ENCODE measurements at places on chromosomes 7 and 10. TPM values are rescaled to one million over a fixed set of nuclear protein-coding genes. Genes with fewer than 3 reads are reported as not detected.

Gene DYNC1I1
- total RNA-seq: 9.4 TPM

Gene VWC2
- under 0.01 TPM for total RNA-seq

Gene TYSND1
- 15.3 TPM for total RNA-seq

Gene LIPM
- total RNA-seq: not detected

Gene FANK1
- 0.59 TPM for total RNA-seq

GRCh38 chr10:130847170-130847569 is 464.4 kb downstream of the TCERG1L start:
- no peak for DNase-seq

DNA sequence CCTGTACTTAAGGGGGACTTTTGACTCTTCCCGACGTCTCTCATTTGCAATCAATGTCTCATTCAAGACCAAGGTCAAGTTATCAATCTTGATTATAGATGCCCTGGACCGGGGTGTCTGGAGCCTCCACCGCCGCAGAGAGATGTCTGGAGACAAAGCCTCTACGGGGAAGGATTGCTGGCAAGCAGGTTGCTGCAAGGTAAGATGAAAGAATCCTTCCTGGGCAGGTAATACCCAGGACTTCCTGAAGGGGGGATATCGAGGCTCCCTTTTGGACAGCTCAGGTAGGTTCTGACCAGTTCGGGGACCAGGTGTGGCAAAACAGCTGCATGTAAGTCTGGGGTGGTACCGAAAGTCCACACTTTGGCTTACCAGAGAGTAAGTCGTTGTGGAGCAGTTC is 12.5 kb upstream of the CUX1 start:
- no peak for DNase-seq

DNA sequence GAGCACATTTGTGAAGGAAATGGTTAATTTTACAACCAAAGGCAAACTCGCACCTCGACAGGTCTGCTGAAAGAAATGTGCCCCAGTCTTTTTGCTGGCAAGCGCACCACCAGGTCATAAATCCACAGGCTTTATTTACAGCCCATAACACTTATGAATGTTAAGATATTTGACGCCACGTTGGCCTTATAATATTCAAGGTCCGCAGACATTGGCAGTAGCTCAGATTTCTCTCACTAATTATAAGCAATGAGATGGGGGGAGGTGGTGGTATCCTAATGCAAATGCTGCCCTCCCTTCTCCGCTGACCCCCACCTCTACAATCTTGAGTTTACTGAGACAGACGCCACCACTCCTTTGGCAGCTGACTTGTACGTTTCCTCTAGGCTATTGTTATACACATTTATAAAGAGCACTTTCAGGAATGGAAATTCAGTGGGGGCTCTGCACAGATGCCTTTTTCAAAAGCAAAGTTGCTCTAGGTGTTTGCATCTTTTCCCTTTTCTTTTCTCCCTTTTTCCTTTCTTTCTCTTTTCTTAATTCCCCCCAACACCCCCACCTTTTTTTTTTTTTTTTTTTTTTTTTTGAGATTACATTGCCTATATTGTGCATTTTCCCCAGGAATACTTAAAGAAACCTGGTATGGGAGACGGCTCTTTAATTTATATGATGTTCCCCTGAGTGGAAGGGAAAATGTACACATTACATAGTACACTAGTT is 6.7 kb downstream of the TCF7L2 start:
- no peak for DNase-seq

GRCh38 chr10:17548162-17548561 is 69.0 kb downstream of the HACD1 start:
- no peak for DNase-seq

DNA sequence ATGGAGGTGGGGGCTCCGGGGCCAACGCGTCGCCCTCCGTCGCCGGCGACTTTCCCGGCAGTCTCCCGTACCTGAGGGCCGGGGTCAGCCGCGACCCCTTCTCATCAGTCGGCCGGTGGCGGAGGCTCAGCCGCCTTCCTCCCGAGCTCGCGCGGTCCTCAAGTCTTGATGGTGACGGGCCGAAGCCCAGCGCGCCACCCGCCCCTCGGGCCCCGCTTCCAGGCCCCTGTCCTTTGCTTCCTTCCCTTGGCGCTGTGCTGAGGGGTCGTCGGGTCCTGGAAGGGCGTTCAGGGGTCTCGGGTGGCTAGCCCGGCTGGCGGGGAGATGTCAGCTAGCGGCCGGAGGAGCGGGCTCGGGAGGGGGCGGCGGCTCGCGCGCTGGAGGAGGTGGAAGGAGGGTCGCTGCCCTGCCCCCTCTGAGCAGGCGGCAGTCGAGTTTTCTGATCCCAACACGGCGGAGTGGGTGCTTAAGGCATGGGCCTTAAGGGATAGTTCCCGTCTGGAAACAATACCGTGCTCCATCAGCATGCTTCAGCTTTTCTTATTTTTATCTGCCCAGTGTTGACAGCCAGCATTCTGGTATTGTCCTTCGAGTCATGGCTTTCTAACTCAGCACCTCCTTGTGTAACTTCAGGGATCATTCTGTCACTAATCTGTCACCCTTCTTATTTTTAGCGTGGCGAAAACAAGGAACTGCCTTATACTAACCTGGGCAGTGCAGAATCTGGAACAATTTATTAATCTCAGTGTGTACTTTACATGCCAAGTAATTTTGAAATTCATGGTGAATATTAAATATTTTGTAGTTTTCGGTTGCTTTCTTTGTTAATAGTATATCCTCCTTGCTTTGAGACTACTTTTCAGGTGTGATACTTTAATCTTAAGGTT is 748 bp downstream of the PHTF2 start:
- DNase-seq: no peak

DNA sequence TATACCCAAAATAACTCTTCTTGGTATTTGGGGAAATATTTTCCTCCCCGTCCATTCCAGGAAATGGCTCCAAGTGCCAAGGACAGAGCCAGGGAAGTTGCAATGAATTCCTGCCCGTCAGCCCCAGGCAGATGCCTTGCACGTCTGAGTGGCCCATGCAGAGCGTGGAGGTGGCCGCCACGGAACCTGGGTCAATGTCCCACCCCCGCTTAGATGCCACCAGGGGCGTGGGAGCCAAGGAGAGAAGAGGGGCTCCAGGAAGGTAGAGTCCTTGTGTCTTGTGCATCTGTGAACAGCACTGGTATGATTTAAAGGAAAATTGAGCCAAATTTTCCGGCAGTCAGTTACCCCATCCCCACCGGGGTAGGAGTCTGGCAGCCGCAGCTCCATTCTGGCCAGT is 1.6 kb downstream of the LEP start:
- no peak for DNase-seq

DNA sequence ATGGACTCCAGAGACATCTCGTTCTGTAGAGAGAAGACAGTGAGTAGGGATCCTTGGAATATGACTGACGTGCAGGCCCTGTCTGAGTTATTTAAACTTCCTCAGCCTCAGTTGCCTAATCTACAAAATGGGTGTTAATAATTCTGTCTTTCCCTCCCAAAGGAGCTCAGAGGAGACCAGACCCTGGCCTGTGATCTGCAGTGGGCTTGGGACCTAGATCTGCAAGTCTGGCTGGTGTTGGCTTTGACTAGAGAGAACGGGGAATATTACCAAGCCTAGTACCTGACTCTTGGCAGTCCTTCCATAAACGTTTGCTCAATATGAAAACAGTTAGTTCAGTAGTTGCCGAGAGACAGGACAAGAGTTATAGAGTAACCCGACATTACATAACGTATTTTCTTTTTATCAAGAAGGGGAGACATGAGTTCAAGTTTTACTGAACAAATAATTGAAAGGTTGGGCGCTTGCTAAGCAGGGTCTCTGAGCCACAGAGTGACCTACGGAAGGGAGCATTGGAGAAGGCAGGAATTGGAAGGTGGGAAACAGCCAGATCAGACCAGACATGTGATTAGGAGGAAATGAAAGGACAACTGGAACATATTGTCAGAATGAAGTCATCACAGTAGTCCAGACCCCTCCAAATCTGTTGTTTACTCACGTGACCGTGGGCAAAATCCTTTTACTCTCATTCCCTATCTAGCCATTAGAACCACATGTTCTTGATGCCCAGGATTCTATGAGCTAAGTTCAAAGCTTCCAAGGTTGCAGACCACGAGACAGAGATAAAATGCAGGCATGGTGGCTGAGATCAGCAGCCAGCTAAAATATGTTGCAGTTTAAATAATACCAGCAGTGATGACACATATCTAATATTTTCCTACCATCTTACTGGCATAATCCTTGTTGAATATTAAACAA is 10.9 kb upstream of the CYP3A4 start:
- no peak for DNase-seq

DNA sequence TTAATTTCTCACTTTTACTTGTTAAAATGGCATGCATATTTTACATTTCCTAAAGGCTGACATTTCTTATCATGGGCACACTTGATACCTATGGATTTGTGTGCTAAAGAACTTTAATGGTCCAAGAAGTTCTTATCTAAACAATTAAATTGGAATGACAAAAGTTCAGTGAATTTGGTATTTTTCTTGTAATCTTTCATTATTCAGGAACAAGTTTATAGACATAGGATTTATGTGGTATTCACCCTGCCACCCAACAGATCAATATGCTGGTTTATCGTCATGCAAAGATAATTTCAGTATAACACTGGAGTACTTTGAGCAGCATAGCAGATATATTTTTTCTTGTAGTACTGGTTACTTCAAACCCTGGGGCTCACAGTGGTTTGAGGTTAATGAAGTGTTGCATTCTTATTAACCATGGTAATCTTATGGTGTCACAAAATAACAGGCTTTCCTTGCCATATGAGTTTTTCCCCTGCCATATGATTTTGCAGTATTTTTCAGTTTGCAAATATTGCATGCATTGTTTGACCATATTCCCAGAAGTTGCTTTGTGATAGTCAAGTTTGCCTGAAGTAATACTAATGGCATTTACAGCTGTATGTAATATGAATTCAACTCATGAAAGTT is 148.8 kb downstream of the PPP1R9A start:
- DNase-seq: no peak

DNA sequence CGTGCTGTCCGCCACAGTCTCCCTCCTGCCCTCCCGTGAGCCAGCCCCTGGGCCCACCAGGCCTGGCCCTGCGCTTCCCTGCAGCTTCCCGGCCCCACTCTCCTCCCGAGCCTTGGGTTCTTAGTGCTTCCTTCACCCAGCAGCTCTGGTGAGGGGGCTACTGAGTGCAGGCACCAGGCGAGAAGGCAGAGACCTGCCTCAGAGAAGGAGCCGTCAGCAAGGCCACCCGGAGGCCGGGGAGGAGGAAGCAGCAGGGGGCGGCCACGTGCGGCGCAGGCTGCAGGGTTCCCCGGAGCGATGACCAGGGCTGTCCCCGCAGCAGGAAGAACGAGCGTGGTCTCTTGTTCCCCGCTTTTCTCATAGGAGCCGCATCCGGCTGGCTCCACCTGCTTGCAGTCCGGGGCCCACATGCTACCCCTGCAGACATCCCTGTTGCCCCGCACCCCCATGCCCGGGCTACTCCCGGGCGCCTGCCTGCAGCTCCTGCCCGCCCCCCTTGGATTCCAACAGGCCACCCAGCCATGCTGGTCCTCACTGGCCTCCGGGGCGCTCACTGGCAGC is 20.5 kb downstream of the YKT6 start:
- no peak for DNase-seq

GRCh38 chr7:13041368-13041988 is 354.0 kb downstream of the ARL4A start:
- DNase-seq: no peak

DNA sequence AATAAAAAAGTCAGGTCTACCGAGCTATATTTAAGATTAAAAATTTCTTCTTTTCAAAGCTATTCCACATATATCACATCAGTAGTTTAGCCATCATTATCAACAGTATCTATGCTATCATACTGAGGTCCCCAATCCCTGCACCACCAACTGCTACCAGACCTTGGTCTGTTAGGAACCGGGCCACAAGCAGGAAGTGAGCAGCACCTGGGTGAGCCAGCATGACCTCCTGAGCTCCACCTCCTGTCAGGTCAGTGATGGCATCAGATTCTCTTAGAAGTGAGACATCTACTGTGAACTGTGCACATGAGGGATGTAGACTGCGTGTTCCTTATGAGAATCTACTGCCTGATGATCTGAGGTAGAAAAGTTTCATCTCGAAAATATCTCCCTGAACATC is 632.1 kb upstream of the KCND2 start:
- DNase-seq: no peak

- no peak for DNase-seq
These were observed 80.8 kb downstream of the PPP1R17 start for GRCh38 chr7:31767686-31768358.

Data from tibial nerve (tissue), 4 donors.